ENCODE measurements at places on chromosomes 3 and 15.

DNA sequence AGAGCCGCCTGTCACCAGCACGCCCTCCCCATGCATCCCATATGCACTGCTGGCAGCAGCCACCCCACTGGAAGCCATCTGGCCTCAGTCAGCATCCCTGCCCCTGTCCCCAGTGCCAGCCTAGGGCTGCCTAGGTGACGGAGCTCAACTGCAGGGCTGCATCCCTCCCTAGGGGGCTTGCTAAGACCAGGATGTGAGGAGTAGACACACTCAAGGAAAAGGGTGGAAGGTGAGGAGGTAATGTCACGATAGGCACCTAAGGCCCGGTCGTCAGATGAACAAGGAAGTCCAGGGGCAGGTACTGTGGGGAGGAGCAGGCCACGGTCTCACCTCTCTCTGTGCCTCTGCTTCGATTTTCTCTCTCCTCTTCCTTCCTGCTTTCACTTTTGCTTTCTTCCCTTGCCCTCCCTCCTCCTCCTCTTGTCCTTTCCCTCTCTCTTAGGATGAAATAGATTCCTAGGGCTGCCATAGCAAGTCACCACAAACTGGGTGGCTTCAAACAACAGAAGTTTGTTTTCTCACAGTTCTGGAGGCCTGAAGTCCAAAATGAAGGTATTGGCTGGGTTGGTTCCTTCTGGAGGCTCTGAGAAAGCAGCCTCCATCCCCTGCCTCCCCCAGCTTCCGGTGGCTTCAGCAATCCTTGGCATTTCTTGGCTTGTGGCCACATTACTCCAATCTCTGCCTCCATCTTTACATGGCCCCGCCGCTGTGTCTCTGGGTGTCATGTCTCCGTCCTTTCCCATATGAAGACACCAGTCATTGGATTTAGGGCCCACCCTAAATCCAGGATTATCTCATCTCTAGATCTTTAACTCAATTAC is 298.3 kb downstream of the SHQ1 start:
- DNase-seq, result no peak

DNA sequence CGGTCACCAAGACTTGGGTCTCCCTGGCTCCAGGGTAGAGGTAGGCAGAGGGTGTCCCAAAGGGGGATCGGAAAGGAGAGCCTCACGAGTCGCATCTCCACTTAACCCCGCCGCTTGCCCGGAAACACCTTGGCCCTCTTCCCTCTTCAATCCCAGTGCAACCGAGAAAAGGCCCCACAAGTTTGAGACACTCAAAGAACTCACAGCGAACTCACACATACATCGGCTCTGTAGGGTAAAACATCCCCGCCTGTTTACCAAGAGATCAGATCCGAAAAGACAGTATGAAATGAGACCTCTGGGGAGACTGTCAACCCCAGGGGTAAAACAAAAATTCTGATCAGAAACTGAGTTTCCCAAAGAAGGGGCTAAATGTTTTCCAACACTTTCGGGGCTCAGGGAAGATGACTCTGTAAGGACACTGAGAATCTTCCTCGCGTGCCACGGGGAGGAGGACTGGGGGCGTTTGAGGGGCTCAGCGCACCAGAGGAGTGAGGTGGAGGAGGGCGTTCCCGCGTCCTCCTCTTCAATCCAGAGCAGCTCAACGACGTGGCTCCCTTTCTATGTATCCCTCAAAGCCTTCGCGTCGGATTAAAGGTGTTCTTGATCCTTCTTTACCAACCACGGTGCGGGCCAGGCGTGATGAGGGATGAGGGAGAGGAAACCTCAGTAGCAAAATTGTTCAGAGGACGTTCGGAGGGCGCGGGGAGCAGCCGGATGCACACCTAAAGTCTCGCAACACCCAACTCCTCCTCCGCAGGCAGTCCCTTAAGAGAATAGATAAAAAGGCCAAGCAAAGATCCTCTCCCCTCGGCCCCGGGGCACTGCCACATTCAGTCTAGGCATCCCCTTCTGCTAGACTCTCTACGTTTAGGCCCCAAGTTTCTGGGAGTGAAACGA is 3.7 kb downstream of the WNT5A start:
- no peak for DNase-seq

DNA sequence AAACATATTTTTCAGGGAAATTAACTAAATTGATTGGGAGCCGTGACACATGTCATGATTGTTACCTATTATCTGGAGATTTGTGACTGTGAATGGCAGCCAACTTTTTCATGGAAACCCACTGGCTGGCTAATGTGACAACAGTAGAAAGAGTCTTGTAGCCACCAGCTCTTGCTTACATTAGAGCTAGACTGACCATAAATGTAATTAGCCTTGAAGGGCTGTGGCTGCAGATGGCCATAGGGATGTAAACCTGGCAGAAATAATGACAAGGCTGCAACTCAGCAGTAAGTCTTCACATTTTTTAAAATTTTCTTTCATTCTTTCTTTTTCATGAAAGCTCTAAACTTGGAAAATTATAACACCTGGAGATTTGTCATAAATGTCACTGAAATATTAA is 168.2 kb upstream of the ROBO2 start:
- DNase-seq, result no peak

DNA sequence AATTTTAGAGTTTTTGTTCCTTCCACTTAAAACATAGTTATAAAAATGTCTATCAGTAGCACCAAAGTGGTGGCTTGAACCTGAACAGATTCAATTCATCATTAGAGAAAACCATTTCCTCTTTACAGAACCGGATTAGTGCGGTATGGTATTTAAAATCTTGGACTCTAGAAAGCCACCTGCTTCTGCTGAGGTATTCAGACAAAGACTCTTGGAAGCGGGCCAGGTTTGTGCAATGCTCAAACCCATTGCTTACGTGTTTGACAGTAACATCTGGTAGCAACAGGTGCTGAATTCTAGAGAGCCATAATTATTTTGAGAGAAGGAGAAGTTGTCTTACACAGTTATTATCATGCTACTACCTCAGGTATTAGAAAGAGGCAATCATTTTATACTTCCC is 290.5 kb downstream of the NAALADL2 start:
- DNase-seq, result no peak

GRCh38 chr3:101807888-101808287 is 28.9 kb downstream of the NXPE3 start:
- no peak for DNase-seq

DNA sequence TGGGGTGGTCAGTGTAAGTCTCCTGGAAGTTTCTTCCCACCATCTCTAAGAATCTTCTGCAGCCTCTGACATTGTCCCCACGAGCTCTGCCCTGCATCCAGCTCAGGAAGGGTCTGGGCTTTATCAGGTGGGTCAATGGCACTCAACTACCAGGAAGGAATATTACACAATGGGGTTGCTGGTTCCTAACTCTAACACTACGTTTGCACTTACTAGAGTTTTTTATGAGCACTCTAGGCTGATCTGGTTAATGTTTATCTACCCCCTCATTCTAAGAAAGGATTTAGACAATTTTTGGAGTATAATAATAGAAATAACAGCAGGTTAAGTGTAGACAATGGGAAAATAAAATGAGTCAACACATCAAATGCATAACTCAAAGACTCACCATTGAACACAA is 411.1 kb upstream of the RGMA start:
- DNase-seq, result no peak

- DNase-seq, result no peak
Observed at GRCh38 chr3:35737934-35738706, 98.8 kb downstream of the ARPP21 start.

DNA sequence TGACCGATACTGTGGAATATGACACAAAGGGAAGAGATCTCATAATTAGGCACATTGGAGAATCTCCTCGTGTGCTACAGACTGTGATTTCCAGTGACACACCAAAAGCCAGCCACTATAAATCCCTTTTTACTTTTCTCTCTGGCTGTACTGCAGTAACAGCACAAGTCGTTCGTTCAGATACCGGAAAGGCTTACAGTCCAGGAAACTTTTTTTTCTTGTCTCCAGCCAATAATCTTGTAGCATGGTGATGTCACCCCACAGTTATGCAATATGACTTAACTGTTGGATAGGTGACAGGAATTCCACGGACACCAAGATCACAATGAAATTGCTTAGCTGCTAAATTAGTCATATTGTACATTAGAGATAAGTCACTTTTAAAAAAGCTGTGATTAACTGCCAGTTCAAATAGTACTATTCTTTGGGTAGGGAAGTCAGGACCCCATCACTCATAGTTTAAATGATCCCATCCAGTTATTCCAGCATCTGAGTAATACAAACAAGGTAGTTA is 36.3 kb upstream of the TSC22D2 start:
- DNase-seq, result no peak

- DNase-seq, result no peak
Observed at GRCh38 chr3:59374091-59374817, 324.4 kb upstream of the CFAP20DC start.

DNA sequence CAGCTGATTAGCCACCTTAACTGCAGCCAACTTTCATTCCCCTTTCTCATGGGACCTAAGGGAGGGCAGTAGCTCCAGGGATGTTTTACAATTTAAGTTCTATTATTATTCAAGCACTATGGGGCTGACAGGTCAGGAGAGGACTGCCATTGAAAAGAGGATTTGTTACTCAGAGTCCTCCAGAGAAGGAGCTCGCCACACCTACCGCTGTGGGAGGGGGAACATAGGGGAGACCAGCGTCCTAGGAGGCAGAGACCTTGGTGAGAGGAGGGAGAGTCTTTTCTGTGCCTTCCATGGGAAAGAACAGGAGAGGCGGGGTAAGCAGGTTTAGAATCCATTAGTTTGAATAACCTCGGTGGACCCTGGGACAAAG is 14.4 kb downstream of the ATP10A start:
- no peak for DNase-seq

DNA sequence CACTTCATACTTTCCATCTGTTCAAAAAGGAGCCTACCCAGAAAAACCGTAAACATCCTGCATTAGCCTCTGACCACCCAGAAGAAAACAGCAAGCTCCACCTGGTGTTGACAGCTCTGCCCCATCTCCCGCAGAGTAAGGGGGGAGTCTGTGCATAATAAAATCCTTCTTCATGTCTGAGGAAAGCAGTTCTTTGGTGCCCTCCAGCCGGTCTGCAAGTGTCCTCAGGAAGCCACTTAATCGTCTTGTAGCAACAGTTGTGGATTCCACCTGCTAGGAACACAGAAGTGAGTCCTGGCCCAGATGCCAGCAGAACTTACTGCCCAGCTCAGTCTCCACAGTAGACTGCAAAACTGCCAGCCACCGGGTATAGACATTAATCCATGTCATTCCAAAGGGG is 22.5 kb downstream of the RIOX2 start:
- DNase-seq, result no peak

DNA sequence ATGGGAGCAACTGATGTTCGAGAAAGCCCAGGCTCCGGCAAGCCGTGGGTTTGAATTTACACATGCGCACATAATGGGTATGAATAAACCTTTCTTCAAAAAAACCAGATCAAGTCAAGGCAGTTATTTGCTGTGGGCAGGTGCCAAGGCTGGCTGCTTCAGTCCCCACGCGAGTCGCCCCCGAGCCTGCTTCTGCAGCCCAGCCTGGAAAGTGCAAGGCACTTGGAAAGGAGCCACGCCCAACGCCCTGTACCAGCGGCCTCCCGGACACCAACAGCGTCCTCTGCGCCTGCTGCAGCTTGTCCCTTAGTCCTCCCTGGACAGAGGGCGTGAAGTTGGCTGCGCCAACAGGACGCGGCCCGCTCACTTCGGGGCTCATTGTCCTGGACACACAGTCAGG is 68.9 kb downstream of the KLF15 start:
- DNase-seq, result no peak

Data from activated CD4-positive, CD25-positive, alpha-beta regulatory T cell (primary cell).